NCI-H1436 treated with DMSO at 0.1 percent for 48 hours (cell line): ENCODE measurements at places on chromosomes 12 and 14.

DNA sequence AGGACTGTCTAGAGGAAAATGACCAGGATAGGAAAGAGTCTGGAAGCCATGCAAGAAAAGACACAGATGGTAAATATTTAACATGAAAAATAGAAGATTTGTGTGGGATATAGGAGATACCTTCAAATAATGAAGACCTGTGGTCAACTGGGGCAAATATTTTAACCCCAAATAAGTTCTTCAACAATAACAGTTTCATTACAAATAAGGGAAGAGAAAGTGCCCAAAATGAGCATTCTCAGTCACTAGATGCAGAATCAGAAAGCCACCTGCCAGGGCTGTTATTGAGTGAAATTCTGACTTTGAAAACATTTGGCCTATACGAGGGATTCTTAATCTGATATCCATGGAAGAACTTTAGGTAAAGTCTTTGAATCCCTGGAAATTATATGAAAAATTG, 231.2 kb upstream of the PLEKHG7 start:
- no peak for DNase-seq

DNA sequence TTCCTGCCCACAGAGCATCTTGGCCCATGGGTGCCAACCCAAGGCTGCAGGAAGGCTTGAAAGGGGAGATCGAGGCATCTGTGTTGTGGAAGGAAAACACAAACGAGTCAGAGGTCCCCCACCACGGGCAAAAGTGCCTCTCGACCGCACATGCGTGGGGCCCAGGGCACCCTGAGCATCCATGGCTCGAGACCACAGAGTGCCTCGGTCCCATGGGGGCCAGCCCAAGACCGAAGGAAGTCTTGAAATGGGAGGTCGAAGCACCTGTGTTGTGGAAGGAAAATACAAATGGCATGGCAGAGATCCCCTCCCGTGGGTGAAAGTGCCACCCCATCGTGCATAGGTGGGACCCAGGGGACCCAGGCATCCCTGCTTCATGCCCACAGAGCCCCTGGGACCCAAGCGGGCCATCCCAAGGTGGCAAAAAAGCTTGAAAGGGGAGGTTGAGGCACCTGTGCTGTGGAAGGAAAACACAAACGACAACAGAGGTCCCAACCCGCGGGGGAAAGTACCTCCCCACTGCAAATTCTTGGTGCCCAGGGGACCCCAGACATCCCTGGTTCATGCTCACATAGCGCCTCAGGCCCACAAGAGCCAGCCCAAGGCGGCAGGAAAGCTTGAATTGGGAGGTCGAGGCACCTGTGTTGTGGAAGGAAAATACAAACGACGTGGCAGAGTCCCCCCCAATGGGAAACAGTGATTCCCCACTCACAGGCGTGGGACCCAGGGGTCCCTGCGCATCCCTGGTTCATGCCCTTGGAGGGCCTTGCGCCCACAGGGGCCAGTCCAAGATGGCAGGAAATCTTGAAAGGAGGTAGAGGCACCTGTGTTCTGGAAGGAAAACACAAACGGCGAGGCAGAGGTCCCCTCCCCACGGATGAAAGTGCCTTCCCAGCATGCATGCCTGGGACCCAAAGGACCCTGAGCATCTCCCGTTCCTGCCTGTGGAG, 373.0 kb downstream of the ALG10 start:
- no peak for DNase-seq

GRCh38 chr12:7109572-7109920, 532 bp upstream of the C1RL start:
- no peak for DNase-seq

DNA sequence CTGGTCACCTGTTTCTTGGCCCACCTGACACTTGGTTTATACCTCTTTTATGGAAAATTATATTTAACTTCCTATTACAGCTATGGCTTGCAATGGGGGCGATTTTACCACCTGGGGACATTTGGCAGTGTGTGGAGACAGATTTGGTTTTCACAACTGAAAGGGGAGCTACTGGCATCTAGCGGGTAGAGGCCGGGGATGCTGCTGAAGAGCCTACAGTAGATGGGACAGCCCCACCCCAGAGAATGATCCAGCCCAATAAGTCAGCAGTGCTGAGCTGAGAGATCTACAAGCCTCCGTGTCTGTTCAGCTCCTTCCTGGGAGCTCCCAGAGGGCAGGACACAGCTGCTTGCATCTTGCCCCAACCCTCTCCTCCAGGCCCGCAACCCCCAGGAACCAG, 302.8 kb downstream of the CACNA1C start:
- DNase-seq, result no peak

DNA sequence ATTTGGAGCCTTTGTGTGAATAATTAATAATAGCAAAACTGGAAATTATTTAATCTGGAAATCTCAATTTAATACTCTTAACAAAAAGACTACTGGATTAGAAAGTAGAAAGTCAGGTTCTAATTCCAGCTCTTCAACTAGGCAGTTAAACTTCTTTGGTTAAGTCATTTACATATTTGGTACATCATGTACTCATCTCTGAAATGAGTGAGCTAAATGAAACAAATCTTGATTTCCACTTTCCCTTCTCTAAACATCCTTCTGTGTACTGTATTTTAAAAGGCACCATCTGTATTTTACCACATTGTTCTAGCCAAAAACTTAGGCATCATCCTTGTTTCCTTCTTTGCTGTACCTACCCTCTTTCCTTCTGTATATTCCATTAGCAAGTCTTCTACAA, 26.9 kb downstream of the CRADD start:
- no peak for DNase-seq

- no peak for DNase-seq
These were observed 30.9 kb downstream of the ATP2A2 start for GRCh38 chr12:110311903-110312302.

- DNase-seq, result no peak
These were observed 87.9 kb upstream of the IGF1 start for GRCh38 chr12:102568276-102568675.

DNA sequence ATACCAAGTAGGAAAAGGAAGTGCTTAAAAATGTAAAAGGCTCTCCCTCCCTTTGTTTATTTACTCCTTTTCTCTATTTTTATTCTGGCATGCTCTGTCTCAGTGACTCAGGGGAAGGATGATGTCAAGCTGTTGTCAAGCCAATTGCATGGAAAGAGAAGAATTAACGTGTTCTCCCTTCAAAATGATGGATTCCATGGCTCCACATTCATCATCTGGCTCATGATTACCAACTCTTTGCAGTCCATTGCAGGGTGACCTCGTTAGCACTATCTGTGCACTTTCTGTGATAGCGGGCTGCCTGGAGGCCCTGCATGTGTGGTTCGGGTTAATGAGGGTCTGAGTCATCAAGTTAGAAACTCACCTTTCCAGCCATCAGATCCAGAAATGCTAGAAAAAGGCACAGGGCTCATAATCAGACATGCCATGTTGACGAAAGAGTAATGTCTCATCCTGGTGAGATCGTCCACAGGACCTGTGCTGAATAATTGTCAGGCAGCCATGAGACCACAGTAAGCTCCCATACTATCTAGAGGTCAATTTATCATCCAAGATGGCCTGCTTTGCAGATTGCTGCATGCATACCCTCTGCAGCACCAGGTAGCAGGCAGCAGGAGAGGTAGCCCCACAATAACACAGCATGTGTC, 79.2 kb upstream of the BTG1 start:
- no peak for DNase-seq

GRCh38 chr12:122085591-122085990, 7.0 kb downstream of the MLXIP start:
- no peak for DNase-seq

- no peak for DNase-seq
These were observed 96.4 kb downstream of the EFCAB11 start for GRCh38 chr14:89858089-89858488.

DNA sequence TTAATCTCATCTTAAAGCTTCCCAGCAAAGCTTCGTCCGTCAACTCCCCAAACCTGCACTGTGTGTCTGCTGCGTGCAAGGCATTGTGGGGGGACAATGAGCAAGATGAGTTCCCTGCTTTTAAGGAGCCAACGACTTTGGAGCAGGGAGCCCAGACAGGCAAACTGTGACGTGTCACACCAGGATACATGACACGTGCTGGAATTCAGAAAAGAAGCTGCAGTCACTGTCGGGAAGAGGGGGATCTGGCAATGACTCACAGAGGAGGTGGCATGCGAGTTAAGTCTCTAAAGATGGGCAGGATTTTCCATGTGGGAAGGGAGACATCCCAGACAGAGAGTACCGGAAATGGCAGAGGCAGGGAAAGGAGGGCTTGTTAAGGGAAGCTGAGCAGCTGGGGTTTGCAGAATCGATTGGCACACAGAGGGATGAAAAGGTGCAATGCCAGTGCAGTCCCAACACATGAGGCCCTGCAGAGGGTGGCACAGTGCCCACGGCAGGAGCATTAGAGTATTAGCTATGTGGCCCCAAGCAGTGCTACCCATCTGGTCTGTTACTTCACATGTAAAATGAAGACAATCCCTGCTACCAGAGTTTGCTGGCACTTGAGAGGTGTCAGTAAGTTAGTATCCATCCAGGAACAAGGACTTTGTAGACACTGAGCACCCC, 52.9 kb downstream of the SETD3 start:
- DNase-seq, result no peak

DNA sequence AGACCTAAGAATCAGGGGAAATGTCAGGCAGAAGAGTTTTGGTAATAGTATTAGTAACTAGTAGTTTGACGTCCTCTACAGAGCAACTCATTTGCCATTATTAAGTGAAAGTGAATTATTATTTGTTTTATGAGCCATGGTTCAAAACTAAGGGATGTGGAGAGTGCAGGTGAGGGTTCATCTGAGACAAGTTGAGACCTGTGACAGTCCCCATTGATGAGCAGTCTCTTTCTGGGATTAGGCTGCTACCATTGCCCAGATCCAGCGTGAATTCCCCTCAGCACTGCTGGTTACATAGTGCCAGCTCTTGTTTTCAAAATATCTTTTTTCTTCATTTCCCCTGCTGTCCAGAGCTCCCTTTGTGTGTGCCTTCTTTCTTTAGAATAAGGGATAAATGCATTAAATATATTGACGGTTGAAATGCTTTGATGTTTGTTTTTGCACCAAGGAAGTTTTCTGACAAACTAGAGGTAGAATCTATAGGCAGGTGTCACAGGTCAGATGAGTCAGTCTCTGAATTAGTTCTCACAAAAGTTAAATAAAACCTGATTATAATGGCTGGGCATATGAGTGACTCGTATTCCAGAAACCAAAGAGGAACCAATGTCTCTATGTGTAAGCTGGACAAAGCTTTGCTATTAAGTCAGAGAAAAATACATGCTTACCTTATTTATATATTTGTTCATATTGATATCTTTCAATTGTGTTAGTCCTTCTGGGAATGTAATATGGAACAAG, 381.4 kb downstream of the TMEM117 start:
- no peak for DNase-seq

GRCh38 chr14:59098377-59098776, 90.1 kb upstream of the DAAM1 start:
- DNase-seq, result no peak

- no peak for DNase-seq
These were observed 9.9 kb downstream of the PMEL start for GRCh38 chr12:55955800-55956508.

DNA sequence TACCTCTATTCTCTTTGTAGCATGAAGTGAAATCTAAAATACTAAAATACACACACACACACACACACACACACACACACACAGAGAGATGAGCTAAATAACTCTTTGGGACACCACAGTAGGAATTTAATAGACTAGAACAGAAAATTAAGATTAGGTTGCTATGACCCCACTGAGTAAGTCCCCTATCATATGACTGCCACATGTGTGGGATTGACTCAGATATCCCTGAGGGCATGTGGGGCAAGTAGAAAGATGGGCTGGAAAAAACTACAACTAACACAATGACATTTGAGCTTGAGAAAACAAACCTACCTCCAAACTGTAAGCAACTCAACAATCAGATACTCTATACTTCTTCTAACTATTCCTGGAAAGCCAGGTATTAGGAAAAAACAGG, 27.0 kb downstream of the SLC25A21 start:
- DNase-seq, result no peak

DNA sequence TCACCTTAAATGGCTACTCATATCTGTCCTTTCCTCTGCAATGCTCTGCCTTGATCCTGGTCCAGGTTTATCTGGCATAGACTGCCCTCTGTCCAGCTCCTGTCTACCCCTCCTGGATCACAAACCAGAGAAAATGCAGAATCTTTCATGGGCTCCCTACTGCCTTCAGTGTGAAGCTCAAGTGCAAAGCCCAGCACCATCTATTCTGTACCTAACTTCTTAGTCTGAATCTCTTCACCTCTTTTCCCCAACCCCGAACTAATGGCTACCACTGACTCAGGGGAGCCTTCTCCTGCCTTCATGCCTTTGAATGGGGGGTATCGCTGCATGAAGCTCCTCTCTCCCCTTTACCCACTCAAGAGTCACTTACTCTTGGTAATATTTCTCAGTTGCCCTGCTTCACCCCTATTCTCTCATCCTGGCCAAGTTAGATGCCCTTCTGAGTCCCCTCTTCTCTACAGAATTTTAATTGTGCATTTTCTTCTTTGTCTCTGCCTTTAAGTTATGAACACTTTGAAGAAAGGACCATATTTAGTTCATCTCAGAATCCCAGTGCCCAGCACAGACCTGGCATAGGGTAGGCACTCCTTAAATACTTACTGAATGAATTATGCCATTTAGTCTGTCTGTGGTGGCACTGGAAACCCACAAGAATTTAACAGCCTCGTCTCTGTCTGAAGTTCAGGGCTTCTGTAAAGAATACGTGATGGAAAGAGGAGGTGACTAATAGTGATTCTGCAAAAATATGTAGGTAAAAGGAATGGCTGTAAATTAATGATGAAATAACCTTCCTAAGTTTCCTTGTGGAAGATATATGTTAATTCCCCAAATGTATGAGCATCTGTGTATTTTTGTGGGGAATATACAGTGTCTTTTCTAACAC, 191.3 kb upstream of the AMIGO2 start:
- DNase-seq, result no peak

- DNase-seq, result no peak
These were observed 71.9 kb upstream of the GNPNAT1 start for GRCh38 chr14:52863334-52863700.

DNA sequence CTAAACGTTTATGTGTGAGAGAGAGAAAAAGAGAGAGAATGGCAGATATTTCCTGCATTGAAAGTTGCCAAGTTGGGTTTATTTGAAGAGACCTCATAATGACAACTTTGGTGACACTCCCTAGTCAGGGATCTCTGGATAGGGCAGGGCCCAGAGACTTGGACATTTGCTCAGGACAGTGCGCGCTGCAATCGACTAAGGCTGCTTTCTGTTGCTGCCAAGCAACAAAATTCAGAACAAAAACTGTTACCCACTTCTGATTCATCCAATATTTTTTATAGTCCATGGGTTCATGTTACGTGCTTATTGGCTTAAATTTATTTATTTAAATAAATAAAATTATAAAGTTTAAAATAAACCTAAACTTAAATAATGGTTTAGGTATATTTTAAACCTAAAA, 34.2 kb downstream of the PTGER2 start:
- DNase-seq, result no peak

GRCh38 chr12:107493666-107494065, 191.9 kb upstream of the PWP1 start:
- no peak for DNase-seq

- no peak for DNase-seq
These were observed 126.8 kb upstream of the PZP start for GRCh38 chr12:9334964-9335363.

- DNase-seq, result no peak
These were observed 175.4 kb upstream of the CDKN3 start for GRCh38 chr14:54221432-54221803.
